ENCODE measurements at places on chromosomes 7 and 10. TPM values are rescaled to one million over a fixed set of nuclear protein-coding genes. Genes with fewer than 3 reads are reported as not detected.

The BUD23 gene
- 134 TPM for total RNA-seq

The TAC1 gene
- total RNA-seq = not detected

The SP8 gene
- not detected for total RNA-seq

The KCNMA1 gene
- 38.6 TPM for total RNA-seq

The CNNM1 gene
- 21.1 TPM for total RNA-seq

Data from A549 treated with CpdA at 1 μM for 4 hours (cell line).